Activated naive CD4-positive, alpha-beta T cell (primary cell): ENCODE measurements at places on chromosomes 2 and 18.

DNA sequence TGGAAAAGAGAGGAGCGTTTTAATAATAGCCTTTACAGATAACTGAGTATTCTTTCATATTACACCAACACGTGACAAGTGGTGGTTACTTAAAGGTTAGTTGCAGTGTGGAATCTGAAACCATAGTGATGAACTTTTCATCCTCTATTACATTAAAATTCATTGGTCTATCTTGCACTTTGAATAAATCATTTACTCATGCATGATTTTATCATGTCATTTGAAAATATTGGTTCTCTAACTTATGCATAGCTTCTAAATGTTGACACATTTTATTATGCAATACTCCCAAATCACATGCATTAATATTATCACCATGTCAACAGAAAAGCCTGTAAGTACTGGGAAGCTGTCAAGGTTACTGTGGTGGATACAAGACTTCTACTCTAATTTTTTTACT is 1432.2 kb downstream of the LRP1B start:
- DNase-seq: no peak

DNA sequence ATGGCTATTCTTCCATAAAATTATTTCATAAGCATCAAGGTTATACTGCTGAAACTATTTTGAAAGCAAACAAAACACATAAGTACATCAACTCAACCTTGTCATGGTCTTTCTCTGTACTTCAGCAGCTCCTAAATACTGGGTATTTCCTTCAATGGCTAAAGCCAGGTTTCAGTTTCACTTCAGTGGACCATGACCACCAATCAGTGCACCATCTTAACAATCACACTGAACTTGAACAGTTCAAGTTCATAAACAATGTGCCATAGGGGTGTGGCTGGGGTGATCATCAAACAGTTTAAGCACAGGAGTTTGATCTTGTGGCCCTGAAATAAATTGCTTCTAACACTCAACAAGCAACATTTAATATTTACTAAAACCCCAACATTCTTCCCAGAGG is 124.1 kb upstream of the FIGN start:
- no peak for DNase-seq

DNA sequence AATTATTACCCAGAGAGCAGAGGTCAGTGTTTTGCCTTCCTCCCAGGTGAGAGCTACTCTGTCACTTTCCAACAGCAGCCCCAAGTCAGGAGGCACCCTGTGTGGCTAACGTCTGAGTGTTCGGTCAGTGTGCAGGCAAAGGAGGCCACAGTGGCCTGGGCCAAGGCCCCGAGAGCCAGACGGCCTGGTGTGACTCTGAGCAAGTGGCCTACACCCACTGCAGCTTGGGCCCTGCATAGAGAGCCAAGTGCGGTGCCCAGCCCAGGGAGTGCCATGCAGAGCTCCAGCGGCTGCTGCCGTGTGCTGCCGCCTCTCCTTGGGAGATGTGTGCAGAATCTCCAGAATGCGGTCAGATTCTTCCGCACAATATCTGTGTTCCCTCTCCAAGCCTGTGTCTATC is 70.4 kb downstream of the GNAL start:
- DNase-seq: no peak

DNA sequence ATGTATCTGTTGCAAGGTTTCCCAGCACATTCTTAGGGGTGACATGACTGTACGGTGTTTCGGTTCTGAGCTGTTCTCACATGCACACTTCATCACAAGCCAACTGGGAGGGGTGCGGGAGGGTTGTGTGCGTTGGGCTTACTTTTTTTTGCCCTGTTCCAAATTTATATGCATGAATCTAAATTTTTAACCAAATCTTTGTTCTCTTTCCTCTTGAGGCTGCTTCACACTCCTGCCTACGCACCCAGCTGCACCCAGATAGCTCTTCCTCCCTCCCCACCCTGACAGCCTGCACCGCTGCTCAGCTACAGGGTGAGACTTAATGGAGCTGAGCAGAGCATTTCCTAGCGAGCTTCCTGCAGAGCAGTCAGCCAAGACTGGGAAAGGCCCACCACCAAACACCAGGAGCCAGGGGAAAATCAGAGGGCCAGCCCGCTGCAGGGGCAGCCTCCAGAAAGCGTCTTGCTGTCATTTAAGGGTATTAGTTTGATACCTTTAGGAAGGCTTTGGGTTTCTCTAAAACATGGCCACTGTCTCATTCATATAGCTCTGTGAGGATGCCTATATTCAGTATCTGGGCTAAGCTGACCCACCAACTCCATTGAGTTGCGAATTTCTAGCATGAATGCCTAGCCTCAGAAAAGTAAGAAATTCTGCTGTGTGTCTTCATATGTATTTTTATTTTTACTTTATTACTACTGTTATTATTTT is 84.5 kb downstream of the POU3F3 start:
- no peak for DNase-seq

DNA sequence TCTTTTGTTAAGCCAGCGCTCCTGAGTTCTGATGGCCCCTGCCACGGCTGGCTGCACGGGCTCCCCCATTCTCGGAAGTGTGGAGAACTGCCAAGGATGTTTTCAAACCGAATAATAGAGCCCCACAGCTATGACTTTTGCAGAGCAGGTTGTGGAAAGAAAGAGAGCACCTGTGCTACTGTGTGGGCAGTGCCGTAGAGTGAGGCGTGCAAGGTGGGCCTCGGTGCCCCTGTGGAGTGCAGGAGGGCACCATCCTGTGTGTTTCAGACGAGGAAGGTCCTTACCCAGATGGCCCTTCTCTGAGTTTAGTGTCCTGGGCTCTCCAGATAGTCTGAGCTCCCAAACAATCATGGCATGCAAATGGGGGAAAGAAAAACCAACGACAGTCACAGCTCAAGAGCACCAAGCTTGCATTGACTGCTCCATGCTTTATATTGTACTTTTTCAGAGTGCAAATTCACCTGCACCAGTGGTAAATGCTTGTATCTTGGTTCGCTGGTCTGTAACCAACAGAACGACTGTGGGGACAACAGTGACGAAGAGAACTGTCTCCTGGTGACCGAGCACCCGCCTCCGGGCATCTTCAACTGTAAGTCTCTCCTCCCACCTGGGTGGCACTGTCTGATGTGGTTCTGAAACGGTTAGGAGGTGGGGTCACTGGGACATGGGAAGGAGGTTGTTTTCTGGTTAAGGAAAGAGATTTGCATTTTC is 219.4 kb downstream of the LDLRAD4 start:
- DNase-seq: no peak

- no peak for DNase-seq
These were observed 34.4 kb downstream of the ACYP2 start for GRCh38 chr2:54149638-54150441.

GRCh38 chr2:59957504-59957903 is 596.0 kb downstream of the BCL11A start:
- DNase-seq: no peak

DNA sequence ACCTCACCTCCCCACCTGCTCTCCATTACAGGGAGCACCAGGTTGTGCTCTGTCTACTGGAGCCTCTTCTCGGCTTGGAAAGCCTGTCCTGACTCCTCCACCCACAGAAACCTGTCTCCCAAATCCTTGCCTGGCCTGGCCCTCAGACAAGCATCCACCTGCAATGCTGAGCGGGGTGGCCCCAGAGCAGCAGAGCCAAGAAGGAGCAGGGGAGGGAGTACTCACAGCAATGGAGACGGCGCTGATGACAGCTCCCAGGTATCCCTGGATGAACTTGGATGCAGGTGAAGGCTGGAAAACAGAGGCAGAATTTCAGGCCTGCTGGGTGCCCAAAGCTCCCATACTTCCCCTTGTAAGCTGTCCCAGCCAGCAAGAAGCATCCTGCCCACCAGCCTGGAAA is 72.8 kb downstream of the SFXN5 start:
- no peak for DNase-seq

DNA sequence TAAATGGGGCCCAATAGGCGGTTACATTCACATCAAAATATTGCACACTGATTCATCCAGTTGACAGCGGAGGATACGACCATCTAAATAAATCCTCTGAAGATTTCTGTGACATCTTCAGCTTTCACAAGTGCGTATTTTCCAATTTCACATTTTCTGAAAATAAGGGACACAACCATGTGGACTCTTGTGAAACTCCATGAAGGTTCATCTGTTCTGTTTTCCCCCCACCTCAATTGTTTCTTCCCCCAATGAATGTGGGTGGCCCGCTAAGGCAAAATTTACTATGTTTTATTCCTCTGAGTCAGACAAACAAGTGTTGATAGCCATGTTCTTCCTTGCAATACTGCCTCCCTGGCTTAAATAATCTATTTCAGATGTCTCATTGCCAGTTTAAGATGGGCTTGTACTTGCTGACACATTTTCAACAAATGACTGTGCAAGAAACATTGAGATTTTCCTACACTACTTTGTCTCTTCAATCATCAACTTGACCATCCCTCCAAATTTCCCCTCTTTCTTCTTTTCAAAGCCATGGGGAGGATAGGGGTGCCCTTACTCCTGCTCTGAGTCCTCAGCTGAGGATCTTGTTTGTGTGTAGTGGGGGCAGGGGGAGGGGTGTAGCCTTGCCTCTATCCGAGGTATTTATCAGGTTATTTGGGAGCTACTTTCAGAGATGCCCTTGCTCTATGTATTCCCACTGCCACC is 78.2 kb downstream of the BCL11A start:
- no peak for DNase-seq

DNA sequence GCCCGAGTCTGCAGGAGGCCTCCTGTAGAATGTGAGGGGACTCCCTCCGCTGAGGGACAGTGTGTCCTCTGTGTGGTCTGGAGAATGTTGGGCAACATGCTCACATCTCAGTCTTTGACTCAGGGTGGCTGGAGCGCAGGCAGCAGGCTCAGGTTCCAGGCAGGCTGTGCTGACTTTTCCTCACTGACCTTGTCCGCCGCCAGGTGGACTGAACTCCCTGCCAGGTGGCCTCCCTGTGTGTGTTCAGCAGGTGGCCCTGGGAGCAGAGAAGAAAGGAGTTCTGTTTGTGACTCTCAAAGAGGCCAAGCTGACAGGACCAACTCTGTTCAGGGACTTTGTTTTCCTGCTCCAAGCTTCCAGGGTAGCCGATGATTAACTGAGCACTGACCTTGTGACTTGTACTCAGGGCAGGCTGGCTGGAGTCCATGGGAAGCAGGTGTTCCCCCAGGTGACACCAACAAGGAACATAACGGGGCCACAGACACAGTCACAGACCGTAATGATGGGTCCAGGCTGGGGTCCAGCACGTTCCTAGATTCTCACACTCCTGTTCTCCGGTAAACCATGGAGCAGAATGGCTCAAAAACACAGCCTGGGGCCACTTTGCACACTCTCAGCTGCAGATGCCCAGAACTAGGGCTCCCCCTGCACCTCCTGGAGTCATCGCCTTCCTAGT is 439.8 kb downstream of the RNF144A start:
- no peak for DNase-seq

DNA sequence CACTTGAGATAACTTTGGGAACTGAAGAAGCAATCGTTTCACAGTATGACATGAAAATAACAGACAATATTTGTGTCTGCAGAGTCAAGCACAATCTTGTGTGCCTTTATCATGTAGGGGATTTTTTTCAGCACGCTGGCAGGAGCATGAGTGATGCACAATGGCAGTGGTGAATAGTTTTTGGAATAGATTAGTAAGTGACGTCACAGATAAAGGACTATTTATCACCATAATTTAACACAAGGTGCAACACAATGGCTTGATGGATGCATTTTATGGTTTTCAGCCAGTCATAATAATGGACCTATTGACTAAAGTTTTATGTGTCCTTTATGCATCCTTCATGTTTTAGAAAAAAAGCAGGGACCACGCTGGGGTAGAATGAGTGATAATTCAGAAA is 559.8 kb upstream of the FANCL start:
- DNase-seq: no peak

- no peak for DNase-seq
These were observed 344.3 kb upstream of the KCNH7 start for GRCh38 chr2:163182764-163183354.

DNA sequence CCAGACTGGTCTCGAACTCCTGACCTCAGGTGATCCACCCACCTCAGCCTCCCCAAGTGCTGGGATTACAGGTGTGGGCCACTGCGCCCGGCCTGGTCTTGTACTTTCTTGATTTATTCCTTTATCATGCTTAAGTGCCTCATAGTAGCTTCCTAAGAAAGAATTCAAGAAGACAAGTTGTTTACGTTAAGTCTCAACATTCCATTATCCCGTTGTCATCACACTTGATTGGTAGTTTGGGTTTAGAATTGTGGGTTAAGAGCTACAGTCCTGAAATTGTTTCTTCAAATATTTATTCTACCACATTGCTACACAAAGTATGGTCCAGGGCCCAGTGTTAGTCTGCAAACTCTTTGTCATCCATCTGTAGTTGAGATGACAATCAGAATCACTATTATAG is 194.0 kb downstream of the VWC2L start:
- DNase-seq: no peak

DNA sequence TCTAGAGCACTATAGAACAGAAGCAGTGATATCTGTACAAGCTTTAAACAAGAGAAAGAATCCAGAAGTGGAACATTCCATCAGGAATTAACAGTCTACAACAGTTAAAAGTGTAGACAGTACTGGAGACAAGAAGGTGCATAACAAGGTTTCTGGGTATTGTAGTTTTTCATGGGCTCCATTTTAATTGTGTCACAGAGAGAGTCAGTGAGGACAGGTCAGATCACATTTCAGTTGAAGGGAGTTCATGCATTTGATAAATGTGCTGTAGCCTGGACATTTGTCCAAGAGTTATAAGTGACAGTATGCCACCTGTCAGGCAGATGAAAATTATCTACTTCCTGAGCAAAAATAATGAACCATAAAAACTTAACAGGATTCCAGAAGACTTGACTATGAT is 328.6 kb downstream of the CNTNAP5 start:
- DNase-seq: no peak

DNA sequence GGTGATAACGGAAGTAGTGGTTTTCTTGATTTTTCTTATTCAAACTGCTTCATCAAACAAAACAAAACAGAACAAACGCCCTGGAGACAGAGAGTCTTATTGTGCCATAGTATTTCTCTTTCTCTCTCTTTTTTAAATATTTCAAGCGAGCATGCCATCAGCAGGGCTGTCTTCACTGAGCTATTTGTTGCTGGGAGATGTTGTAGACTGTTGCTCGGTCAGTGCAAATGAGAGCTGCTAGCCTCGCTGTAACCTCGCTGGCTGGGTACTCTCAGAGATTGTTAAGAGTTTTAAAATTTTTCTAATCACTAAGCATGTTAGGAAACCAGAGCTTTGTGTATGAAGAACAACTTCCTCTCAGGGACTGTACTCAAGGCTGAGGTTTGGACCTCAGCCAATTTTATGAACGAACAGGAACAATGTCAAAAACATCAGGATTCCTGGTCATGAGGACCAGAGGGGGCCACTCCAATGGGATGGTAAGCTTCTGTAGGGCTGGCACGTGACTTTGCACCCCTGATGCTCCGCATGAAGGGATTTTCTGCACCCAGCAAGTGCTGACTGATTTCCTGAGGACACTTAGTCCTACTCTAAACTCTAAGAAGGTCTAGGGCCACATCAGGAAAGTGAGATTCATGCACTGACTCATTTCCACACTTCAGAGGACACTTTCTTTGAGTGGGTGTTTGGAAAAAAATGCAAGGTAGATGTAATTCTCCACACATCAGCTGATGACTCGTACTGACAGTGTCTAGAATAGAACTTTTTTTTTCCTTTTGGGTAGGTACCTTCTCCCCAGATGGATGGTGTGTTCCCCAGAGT is 59.8 kb upstream of the IL1R1 start:
- DNase-seq: no peak

- DNase-seq: no peak
These were observed 58.7 kb upstream of the SP3 start for GRCh38 chr2:174023591-174024523.

- DNase-seq: no peak
These were observed 112.8 kb downstream of the GULP1 start for GRCh38 chr2:188404341-188405004.

- DNase-seq: no peak
These were observed 111.9 kb downstream of the AP1S3 start for GRCh38 chr2:223725494-223725893.
